NCI-H1417 (cell line): ENCODE measurements at places on chromosomes 7 and 10.

- DNase-seq, result no peak
Observed at GRCh38 chr10:30742471-30742870, 112.9 kb upstream of the LYZL2 start.

DNA sequence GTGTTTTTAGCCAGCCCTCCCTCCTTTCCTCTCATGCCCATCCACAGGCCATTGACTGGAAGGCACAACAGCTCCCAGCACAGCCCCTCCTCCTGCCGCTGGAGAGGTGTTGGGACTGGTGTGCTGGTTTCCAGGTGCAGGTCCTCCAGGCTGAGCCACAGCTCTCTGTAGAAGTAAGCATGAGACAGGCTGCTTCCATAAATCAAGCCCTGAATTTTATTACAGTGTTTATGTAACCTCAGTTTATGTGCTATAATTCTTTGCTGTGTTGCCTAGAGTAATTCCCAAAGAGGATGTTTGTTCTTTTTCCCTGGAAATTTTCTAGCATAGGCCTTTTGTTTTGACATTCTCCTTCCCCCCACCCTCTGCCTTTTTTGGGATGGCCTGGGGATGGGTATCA, 445.8 kb downstream of the AUTS2 start:
- DNase-seq, result peak; percentile 69

DNA sequence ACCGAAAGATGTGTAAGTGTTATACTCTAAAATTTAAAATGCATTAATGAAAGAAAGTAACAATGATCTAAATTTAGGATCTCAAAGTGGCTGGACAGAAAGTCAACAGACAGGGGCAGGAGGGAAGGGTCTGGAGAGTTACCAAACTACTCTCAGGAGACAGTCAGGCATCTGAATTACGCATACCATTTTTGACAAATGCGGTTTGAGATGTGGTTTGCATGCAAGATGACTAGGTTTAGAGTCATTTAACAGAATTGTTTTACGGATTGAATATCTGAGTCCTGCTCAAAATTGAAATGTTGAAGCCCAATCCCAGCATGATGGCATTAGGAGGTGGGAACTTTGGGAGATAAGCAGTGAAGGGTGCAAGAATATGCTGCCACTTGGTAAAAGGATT, 314.1 kb downstream of the WDR11 start:
- no peak for DNase-seq

- DNase-seq, result no peak
Observed at GRCh38 chr10:79084012-79084971, 15.5 kb downstream of the ZMIZ1 start.

GRCh38 chr10:132443983-132444876, 47.2 kb downstream of the PWWP2B start:
- peak; percentile 88 for DNase-seq

- no peak for DNase-seq
Observed at GRCh38 chr7:138233189-138233588, 156.9 kb downstream of the AKR1D1 start.

- DNase-seq, result no peak
Observed at GRCh38 chr10:104259999-104260774, 5.5 kb downstream of the GSTO1 start.

- DNase-seq, result no peak
Observed at GRCh38 chr7:101527844-101528667, 101.0 kb downstream of the MYL10 start.

DNA sequence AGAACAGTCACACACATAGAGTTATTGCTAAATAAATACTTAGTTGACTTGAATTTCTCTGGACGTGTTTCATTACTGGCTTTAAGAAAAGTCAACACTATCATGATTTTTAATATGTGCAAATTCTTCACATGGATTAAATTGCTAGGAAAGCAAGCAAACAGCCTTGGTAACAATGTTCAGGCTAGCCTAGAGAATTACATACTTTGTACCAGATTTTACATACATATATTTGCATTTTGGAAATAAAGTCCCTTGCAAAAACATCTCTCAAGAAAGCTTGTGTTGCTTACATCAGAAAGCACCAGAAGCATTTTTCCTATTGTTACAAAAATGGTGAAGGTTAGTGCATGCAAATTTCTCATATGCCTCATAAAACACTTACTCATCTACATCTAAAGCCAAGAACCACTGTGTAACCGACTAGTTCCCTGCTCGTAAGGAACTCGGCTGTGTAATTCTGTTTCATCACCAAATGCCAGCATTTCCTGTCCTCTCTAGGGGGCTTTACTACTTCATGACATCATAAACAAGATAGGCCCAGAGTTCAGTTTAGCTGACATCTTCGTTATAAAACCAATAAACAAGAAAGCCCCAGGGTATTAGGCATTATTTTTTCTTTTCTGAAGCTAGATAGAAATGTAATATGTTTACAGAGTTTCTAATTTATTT, 87.8 kb downstream of the CFAP58 start:
- no peak for DNase-seq

DNA sequence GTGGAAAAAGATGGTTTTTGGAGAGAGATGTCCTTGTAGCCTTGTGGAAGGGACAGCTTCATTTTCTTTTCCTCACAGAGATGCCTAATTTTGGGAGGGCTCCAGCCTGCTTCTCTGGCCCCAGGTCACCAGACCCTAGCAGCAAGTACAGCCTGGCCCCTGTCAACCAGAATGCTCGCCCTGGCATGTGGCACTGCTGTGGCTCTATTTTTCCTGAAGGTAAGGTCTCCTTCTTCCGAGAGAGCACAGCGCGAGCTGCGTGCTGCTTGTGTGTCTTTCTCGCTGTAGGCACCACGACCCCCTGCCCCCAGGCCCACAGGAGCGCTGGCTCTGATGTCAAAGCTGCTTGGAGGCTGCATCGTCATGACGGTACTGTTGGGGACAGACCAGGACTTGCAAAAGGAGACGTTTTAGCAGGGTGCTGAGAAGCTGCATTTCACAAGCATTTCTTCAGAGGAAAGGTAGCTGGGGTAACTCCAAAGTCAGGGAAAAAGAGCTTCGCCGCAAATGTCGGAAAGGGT, 58.7 kb downstream of the CLEC2L start:
- no peak for DNase-seq
